Fibroblast of skin of right biceps (primary cell): ENCODE measurements at places on chromosomes 2 and 18.

GRCh38 chr18:159037-159652 lies 788 bp downstream of the USP14 start:
- peak; percentile 10 for DNase-seq

DNA sequence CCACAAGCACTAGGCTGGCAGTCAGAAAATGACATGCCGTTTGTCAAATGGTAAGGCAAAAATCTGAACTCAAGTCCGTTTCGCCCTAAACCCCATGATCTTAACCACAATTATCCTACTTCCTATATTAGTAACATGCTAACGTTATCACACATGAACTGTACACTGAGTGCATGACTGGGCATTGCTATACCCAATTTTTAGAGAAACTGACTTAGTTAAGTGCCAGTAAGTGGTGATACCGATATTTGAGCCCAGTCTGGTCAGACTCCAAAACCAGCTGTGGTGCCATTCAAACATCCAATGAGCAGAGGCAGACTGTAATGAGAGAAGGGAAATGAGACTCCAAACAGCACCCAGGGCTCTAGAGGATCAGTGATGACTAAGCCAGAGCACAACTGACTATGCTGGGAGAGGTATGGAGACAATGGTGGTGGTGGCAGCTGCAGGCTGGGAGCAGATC lies 311.7 kb upstream of the PKDCC start:
- no peak for DNase-seq

DNA sequence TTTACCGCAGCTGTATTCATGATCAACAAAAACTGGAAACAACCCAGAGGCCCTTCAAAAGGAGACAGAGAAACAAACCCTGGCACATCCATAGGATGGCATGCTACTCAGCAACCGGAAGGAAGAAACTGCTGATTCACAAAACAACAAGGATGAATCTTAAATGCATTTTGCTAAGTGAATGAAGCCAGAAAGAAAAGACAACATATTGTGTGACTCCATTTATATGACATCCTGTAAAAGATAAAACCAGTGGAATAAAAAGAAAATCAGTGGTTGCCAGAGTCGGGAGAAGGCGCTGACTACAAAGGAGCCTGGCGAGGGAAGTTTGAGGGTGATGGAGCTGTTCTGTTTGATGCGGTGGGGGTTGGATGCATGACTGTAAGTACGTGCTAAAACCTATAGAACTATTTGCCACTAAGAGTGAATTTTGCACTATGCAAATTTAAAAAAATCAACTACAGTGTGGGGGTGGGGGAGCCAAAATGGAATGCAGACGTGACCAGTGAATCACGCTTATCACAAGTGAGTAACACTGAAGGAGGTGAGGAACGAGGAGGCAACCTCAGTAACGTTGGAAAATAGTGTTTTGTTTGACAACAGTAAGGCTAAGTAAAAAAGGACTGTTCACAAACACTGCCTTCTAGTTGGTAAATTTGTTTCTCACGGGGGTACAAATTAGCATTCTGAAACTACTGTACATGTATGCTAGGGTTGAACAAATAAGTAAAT lies 108.9 kb downstream of the INHBB start:
- peak; percentile 72 for DNase-seq

- peak; percentile 84 for DNase-seq
Measured at GRCh38 chr2:181354626-181355025, 102.6 kb upstream of the ITGA4 start.

DNA sequence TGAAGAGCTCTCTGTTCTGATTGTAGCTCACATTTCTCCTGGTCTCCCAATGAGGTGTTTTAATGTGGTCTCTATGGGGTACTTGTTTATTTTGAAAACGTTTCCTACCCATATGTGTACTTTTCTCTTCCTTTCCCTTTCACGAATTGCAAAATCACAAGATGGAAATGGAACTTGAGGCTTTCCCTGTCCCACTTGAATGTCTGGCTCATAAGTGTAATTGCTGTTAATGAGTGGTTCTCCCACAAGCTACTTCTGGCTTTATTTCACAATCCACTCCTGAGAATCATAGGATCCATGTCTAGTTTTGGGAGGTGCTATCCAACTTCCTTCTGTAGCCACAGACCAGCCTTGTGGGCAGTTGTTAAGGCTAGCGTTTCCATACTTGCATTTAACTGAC lies 81.1 kb upstream of the CAVIN2 start:
- peak; percentile 34 for DNase-seq

GRCh38 chr2:86809481-86810121 lies 18.9 kb upstream of the CD8A start:
- no peak for DNase-seq

DNA sequence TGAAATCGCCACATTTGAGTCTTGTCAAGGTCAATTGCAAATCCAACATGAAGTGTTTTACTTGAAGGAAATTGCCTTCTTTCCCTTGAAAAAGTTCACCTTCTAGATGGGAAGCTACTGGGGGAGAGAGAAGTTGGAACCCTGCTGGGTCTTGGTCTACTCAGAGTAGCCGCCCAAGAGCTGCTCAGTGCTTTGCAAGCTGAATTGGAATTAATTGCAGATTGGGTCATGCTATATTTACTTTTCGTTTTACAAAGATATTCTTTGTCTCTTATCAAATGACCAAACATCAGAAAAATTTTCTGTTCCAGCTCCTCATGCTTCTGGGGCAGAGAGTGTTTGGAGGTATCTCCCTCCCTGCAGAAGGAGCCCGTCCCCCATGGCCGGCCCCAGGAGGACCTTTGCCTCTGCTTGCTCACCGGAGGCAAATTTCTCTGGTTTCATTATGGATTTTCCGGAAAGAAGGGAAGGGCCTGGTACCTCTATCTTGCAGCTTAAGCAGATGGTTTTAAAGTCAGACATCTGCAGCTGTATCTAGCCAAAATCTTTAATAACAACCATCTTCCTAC lies 289.7 kb downstream of the MYT1L start:
- DNase-seq: no peak

- peak; percentile 90 for DNase-seq
Measured at GRCh38 chr18:41347057-41347456, 608.0 kb upstream of the PIK3C3 start.

DNA sequence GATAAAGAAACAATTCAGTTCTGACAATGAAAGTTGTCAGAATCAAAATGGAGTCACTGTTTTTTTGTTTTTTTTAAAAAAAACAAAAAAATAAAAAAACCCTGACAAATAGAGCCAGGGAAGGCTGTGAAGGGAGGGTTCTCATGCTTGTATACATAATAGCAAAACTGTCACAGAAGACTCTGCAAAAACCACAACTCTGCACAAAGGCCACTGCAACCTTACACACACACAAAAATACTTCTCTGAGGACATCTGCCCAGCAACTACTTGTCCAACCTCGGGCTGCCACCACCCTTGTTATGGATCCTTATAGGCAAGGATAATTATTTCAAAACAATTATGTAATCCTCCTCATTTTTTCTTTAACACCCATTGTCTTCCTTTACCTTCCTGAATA lies 41.9 kb upstream of the C2orf66 start:
- no peak for DNase-seq

DNA sequence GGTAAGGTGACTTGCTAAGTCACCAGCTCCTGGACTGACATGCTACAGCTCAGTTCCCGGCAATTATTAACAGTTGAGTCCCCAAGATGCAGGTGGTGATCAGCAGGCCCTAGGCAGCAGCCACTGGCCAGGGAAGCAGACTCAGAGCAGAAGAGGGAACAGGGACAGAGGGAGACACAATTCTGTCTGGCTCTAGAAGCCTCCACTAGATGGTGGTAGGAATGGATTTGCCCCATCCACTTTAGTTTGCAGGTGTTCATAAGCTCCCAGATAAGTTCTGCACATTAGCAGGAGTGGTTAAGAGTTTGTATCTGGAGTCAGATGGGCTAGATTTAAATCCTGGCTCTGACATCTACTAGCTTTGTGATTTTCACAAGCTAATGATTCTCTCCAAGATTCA lies 25.5 kb upstream of the SLC1A4 start:
- DNase-seq: no peak

GRCh38 chr18:56171848-56172247 lies 466.5 kb downstream of the TXNL1 start:
- no peak for DNase-seq

DNA sequence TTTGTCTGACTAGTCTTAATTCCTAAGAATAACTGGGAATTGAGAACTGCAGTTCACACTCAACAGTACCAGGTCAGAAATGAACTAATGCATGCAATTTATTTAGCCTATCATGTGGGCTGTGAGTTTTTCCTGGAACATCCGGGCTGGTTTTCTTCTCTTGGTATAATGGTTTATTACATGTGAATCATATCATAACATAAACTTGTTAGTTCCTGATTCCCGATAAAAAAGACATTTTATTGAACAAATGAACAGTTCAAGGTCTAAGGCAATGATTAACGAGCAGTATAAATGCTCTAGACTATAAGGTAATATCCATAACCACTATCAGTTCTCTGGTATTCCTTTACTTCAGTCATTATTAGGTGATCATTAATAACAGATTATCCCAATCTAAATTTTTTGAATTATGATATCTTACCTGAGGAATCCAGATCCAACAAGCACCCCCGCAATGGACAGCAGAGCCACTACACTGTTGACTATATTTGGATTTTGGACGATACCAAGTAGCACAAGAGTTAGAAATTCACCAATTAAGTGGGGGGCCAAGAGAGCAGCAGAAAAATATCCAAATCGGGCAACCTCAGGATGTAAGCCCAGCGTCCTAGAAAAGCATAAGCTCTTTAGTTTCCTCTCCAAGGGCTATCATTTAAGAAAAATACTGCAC lies 19.0 kb downstream of the ABCG5 start:
- no peak for DNase-seq

DNA sequence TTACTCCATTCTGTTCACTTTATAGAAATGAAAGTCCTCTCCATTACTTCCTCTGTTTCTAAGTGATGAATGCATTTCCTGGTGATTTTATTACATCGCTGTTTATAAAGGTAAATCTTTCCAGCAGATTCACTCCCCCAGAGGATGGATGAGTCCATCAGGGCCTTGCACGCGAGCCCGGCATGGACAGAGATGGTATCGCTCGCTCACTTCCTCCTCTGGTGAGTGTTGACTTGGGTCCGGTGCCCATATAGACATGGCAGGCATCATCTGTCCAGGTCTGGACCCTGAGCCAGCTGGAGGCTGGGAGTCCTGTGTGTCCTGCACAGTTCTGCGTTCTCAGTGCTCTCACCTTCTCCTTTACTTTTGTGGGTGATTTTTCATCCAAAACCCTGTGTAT lies 733.6 kb upstream of the SALL3 start:
- DNase-seq: no peak

DNA sequence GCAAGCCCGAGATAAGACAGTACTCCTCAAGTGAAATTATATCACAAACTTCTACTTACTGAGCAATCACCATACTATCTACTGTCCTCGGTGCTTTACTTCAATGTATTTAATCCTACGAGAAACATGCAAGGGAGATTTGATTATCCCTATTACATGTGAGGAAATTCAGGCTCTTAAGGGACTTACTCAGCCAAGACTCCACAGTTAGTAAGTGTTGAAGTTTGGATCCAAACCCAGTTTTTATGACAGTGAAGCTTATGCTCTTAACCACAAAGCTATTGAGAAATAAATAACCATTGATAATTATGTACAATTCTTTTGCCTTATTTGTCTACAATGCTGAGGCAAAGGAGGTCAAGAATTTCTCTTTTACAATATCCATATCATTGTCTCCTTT lies 672.9 kb upstream of the ACVR2A start:
- DNase-seq: peak; percentile 8
